ENCODE measurements at places on chromosomes 16 and 17. TPM values are rescaled to one million over a fixed set of nuclear protein-coding genes. Genes with fewer than 3 reads are reported as not detected.

LHX1 gene
- total RNA-seq, result not detected

OVCA2 gene
- 59.0 TPM for total RNA-seq

MRPS23 gene
- 17.1 TPM for total RNA-seq

GRCh38 chr17:8225813-8226535 is 15.6 kb upstream of the AURKB start:
- DNase-seq, result peak; percentile 78

GRCh38 chr17:55668312-55668920 is 54.2 kb downstream of the TMEM100 start:
- no peak for DNase-seq

- DNase-seq, result no peak
Measured at GRCh38 chr17:15237106-15237425, 28.1 kb downstream of the PMP22 start.

DNA sequence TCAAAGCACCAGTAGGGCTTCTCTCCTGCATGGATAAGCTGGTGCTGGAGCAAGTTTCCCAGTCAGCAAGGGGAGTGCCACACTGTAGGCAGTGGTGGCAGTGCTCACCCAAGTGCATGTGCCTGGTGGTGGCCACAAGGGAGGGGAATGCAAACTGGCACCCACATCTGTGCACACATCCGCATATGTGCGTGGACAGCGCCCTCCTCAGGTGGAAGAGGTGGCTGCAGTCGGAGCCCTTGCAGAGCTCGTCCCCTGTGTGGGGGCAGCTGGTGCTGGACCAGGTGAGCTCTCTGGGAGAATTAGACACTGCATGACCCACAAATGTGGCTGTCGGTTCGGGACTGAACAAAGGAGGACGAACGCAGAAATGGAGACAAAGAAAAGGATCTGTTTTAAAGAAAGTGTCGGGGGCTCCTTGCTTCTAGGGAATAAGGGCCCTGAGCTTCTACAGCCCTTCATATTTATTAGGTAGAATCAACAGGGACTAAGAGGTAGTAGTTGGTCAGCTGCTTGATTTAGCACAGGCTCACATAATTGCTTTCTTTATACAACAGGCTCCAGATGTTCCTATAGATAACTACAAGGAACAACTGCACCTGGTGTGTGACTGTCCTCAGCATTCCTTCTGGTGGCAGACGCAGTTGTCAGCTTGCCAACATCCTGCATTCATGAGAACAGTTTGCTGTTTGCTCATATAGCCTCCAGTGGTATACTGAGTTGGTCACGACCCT is 5.3 kb upstream of the ZNF689 start:
- peak; percentile 65 for DNase-seq

DNA sequence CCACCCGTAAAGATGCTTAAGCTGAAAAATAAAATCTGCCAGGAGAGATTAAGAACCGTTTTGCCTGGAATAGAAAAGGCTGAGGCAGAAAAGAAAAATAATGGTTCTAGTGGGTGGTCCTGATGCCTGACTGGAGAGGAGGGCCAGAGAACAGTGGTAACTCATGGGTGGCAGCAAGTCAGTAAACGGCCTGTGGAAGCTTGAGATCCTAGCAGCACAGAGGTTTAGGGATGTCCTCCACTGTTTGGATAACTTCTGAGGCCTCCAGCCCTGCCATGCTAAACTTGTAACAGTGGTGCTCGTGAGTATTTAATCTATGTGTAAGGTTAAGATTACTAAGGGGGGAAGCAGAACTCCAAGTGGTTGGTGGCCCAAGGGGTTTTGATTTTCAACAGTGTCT is 21.2 kb upstream of the PHAF1 start:
- no peak for DNase-seq
